ENCODE measurements at places on chromosomes 4 and X. TPM values are rescaled to one million over a fixed set of nuclear protein-coding genes. Genes with fewer than 3 reads are reported as not detected.
A peak's percentile ranks its signal among the peaks of the same experiment; 100 is the strongest.

DNA sequence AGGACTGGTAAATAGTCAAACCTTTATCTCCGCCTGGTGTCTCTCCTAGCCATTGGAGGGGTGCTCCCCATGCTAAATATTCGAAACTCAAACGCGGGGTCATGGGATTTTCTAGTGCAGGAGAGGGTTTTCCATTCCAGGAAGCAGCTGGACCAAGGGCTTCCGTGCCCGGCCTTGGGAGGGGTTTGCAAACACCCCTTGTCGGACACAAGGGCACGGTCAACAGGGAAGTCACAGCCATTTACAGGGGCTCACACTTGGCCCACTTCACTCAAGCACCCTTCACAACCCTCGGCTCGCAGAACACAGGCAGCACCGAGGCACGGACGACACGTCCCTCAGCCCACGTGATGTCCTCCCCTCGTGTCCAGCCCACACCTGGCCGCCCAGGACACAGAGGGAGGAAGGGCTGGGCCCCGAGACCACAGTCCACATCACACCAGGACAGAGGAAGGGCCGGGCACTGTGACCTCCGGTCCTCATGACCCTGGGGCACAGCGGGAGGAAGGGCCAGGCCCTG lies 10.3 kb upstream of the PLCXD1 start:
- DNase-seq = no peak

SYN1 gene
- 1.3 TPM for total RNA-seq

DNA sequence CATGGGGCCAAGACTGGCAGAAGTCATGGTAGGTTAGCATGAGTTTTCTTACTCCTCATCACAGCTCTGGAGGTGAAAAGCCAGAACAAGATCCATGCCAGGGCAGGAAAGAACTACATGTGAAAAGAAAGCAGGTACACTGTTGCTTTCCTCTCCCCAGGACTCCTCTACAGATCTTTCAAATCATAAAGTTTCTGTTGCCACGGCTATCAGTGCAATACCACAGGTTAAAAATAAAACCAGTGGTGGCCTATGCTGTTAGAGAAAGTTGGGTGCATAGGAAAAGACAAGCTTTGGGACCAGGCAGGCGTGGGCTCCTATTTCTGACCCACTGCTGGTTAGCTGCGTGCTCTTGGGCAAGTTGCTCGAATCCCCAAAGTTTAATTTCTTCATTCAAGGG lies 81.4 kb downstream of the SH3RF1 start:
- DNase-seq = no peak

- DNase-seq = no peak
Measured at GRCh38 chr4:183129125-183129524, 30.1 kb downstream of the WWC2 start.

GRCh38 chr4:7189475-7190277 lies 2.7 kb upstream of the SORCS2 start:
- no peak for DNase-seq

- no peak for DNase-seq
Measured at GRCh38 chrX:35622601-35623000, 175.5 kb upstream of the MAGEB16 start.

DNA sequence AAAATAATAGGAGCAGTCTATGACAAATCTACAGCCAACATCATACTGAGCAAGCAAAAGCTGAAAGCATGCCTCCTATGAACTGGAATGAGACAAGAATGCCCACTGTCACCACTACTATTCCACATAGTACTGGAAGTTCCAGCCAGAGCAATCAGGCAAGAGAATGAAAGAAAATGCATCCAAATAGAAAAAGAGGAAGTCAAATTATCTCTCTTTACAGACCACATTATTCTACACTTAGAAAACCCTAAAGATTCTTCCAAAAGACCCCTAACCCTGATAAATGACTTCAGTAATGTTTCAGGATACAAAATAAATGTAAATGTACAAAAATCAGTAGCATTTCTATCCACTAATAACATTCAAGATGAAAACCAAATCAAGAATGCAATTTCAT lies 249.0 kb downstream of the STK32B start:
- no peak for DNase-seq

F8A2 gene
- not detected for total RNA-seq

ATOH1 gene
- not detected for total RNA-seq

REPS2 gene
- 11.3 TPM for total RNA-seq

NXF3 gene
- total RNA-seq = 1.7 TPM

SAGE1 gene
- total RNA-seq = not detected

DNA sequence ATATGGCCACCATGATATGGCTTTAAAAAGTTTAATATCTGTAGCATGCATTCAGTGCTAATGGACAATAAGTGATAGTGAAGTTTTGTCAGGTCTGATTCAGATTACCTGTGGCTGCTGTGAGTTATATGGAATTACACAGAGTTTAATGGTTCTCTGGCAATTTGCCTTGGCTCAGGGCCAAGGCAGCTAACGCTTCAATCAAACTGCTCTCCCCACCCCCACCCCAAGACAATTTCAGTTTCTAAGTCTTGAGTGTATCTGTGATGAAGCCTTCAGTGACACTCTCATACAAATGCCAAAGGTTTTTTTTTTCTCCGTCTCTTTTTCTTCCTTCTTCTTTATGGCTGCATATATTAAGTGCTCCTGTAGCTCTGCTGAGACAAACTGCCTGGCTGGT lies 106.6 kb downstream of the SHROOM4 start:
- no peak for DNase-seq

EMCN gene
- total RNA-seq = 33.0 TPM

- no peak for DNase-seq
Measured at GRCh38 chrX:104351173-104351769, 96.5 kb upstream of the ESX1 start.

FGD1 gene
- total RNA-seq = 6.4 TPM

- no peak for DNase-seq
Measured at GRCh38 chrX:150167482-150168324, 195.4 kb upstream of the MAMLD1 start.

MSX1 gene
- 0.82 TPM for total RNA-seq

DNA sequence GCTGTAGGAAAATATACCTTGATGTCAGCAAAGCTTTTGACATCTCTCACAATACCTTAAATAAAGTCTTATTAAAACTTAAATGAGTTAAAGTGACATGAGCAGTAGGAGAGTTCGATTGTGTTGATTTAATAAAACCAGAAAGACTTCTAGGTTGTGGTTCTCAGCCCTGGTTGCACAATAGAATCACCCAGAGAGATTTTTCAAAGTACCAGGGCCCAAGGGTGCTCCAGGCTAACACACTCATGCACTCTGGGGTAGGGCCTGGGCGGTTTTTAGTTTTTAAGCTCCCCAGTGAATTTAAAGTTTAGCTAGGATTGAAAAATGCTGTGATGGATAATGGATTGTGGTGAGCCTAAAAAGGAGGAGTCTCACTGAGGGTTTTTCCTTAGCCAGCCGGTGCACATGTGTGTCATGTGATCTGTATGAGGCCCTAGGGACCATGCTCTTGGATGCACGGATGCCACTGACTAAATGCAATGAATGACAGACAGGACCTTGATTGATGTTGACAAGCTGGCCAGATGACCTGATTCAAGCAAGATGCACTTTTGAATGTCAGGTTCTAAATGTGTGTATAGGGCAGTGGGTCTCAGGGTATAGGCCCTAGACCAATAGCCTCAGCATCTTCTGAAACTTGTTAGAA lies 185.0 kb downstream of the PTTG2 start:
- DNase-seq = no peak

PRKG2 gene
- 4.2 TPM for total RNA-seq

HMGN5 gene
- 6.0 TPM for total RNA-seq

GRCh38 chr4:5881340-5881739 lies 11.5 kb downstream of the CRMP1 start:
- no peak for DNase-seq

- no peak for DNase-seq
Measured at GRCh38 chrX:20753076-20753475, 486.4 kb upstream of the RPS6KA3 start.

VCX3A gene
- total RNA-seq = not detected

GRCh38 chrX:40448793-40449192 lies 132.0 kb upstream of the ATP6AP2 start:
- DNase-seq = no peak

TXK gene
- total RNA-seq = 9.1 TPM

DNA sequence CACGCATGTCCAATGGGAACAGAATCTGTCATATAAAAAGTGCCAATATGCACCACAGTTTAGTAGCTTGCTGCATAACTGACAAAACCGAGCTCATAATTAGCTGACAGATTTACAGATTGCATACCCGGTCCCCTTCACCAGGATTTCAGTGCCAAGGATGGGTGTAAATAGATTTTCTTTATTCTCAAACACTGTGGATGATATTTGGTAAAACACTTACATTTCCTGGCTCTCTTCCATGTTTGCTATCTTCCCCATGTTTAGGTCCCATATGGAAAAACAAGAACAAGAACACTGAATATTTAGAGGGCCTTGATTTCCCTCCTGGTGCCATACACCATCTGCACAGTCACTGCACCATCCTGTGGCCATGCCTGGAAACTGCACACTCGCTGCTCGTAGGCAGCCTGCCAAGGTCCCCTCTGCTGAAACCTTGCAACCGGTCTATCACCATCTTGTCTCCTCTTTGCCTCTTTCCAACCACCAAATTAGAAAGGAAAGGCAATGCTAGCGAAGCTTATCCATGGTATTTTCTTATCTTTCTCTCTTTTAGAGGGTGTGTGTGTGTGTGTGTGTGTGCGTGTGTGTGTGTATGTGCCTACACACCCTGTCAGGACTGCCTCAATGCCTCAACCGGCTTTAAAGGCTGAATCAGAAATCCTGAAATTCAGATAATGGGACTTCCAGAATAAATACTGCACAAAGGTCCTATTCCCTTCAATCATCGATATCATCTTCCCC lies 124.2 kb upstream of the MBNL3 start:
- peak; percentile 66 for DNase-seq

GRCh38 chrX:101677028-101677427 lies 17.4 kb upstream of the ARMCX2 start:
- DNase-seq = no peak

DNA sequence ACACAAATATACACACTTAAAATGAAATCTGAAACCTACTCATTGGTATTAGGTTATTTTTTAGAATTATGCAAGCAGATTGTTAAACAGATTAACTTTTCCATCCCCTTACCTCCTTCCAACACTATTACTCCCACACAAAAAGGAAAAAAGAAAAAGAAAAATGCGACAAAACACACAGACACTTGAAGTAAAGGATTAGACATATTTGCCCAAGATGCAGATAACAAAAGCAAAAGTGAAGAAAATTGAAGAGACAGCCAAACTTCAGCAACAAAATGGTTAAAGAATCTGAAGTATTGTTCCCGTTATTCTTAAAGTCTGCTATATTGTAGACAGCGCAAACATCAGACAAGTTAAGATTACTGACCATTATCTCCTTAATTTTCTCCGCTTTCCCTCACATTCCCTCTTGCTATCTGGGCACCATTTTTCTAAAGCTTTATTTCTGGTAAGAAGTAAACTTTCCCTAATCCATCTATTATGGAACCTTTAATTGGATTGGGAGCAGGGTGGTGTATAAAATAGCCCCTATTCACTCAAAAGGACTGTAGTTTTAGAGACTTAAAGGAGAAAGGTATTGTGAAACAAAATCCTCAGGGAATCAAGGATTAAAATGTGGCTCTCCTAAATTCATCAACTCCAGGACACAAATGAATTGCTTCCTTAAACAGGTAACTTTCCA lies 34.7 kb upstream of the MAB21L2 start:
- DNase-seq = no peak

FAM53A gene
- total RNA-seq = 2.1 TPM

- no peak for DNase-seq
Measured at GRCh38 chrX:23403849-23404248, 69.2 kb downstream of the PTCHD1 start.

TKTL2 gene
- not detected for total RNA-seq

DNA sequence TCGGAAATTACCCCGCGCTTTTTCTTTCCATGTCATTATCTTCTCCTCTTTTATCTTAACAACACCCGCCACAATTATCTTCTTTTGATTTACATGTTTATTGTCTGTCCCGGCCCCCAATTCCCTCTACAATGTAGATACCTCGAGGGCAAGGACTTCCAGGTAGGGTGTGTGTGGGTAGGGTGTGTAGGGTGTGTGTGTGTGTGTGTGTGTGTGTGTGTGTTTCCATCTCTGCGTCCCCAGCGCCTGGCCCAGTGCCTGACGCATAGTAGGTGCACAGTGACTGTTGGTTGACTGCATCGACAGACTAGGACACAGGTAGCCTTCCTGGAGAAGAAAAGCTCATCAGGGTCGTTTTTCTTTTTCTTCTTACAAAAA lies 103.1 kb downstream of the UCHL1 start:
- no peak for DNase-seq

DNA sequence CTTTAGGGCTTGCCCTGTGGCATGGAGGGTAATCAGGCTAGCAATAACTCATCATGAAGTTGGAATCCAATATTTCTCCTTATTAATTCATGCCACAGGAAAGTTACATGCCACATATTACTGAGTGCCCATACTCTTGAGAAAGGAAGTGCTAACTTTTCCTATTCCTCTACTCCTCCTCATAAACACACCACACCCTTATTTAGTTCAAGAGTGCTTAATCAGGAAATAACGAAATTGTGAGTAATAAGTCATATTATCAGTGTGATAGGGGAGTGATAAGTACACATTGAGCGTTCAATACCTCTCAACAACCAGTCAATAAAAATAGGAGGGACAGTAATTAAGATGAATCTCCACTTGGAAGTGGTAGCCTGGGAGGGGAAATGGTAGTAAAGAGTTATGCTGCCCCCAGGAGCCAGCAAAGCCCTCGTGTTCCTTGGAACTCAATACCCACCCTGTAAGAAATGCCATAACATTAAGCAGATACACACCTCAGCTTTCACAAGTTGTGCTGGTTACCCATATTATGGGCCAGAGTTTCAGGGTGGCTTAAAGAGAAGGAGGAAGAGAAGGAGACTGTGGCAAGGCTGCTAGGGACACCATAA lies 410.0 kb upstream of the NR3C2 start:
- DNase-seq = no peak

DNA sequence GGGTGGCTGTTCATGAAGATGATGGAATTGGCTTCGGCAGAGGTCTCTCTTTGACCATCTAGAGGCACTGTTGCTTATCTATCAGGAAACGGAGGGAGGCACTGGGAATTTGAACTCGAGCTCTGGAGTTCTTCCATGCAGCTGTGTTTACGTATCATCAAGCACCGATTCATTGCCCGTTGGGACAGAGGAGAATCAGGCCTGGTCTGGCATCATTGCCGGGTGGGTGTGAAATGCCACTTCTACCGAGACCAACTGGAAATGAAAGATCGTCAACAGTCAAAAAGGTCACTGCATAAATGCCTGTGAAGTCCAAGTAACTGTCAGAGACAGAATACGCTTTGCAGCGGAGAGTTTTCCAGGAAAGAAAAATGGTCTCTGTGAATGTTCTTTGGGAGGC lies 166.9 kb downstream of the ASMT start:
- DNase-seq = no peak

GRCh38 chrX:3811331-3812311 lies 98.2 kb upstream of the PRKX start:
- peak; percentile 70 for DNase-seq

STOX2 gene
- 27.5 TPM for total RNA-seq

ZNF711 gene
- total RNA-seq = 1.2 TPM

Measured in lung (tissue), 17 donors.